Stimulated activated naive CD8-positive, alpha-beta T cell treated with anti-CD3 and anti-CD28 coated beads, Interleukin-15, Interleukin-2, amounts not matched to agents 100 U/mL and 50 U/mL, for 24 hours (primary cell): ENCODE measurements at places on chromosomes 7 and 10.

- no peak for DNase-seq
These were observed 60.8 kb upstream of the SORCS3 start for GRCh38 chr10:104580321-104580720.

DNA sequence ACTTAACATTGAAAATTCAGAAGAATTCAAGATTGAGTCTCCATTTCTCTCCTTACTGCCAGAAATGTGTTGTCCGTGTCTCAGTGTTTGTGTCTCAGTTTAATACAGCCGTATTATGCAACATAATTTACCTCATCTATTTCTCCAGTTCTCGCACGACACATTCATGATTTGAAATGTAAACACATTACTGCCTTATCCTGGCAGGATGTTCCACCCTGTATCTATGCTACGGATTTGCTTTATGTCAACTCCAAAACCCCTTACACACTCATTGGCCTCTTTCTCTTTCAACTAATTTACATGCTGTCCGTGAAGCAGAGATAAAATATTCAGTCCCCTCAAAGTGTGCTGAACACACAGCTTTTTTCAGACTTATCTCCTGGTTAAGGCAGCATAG lies 653.7 kb upstream of the SEMA3D start:
- DNase-seq = no peak

DNA sequence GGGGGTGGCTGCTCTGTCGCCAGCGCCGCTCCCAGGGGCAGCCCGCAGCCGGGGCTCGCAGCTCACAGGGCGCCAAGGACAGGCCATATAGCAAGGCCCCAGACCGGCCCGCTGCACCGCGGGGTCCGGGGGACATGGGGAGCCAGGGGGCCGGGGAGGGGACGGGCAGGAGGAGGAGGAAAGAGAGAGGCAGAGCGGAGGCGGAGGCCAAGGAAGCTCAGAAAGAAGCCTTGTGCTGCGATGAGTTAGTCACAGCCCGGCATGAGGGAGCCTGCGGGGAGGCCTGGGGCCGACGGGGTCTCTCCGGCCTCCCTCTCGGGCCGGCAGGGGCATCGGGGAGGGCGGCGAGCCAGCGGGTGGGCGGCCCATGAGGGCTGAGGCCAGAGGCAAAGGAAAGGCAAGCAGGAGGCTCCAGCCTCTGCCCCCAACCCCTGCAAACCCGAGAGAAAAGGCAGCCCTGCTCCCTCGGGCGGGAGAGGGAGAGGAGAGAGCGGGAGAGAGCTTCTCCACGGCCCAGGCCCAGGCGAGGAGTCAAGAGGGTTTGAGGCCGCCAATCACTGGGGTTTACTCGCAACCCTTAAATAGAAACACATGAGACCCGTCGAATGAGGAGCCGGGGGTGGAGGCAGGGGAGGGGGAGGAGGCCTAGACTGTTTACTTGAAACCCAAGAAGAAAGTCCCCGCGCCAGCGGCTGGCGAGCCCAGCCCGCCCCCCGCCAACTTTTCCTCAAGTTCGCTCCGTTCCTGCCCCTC lies 167.9 kb downstream of the NEURL1 start:
- DNase-seq = peak; percentile 31

DNA sequence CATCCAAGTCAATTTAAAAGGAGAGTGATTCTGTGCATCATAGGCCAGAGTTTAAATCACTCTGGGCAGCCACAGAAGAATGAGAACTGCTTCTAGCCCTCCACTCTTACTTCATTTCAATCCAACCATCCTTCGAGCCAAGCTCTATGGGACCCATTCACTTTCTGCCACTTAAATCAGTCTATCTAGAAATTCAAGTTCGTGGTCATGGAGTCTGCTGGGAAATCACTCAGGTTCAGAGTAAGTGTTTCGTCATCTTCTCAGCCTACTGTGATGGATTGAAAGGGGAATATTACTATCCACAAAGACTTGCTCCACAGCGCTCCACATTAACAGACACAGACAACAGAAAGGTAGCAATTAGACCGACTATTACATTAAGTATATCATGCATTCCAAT lies 4.6 kb downstream of the DCLRE1C start:
- no peak for DNase-seq

GRCh38 chr7:43764039-43764761 lies 5.7 kb downstream of the BLVRA start:
- peak; percentile 62 for DNase-seq

- DNase-seq = peak; percentile 53
These were observed at the start of gene GJC3 for GRCh38 chr7:99928994-99929729. Gene GJC3, minus strand, starts transcription at chr7:99929620. Its CDS starts 0 bp downstream, at chr7:99929620.

DNA sequence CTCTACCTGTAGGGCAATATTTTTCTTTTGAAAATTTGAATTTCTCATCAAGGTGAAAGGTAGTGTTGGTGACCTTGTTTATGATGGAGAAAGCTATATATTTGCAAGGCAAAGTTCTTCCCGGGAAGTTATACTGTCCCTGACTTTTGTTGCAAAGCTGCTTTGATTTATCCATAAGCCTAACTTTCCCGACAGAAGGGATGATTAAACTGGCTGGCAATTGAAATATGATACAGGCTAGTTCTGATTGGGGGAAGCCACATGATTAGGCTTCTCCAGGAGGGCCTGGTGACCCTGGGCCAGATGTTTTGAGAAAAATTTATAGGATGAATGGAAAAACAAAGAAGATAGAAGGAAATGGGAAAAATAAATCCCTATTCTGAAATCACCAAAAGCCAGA lies 215.5 kb downstream of the ACTR3B start:
- no peak for DNase-seq

- DNase-seq = no peak
These were observed 179.5 kb upstream of the PLXNA4 start for GRCh38 chr7:132755538-132756483.

DNA sequence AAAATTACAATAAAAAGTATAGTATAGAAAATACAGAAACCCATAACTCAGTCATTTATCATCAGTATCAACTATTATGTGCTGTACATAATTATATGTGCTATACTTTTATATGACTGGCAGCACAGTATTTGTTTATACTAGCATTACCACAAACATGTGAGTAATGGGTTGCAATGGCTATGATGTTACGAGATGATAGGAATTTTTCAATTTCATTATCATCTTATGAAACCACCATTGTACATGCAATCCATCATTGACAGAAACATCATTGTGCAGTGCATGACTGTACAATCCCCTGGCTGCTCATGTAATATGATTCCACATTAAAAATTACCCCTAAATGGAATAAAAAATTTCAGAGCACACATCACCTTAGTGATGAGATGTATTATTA lies 55.7 kb upstream of the TMEM229A start:
- DNase-seq = no peak

DNA sequence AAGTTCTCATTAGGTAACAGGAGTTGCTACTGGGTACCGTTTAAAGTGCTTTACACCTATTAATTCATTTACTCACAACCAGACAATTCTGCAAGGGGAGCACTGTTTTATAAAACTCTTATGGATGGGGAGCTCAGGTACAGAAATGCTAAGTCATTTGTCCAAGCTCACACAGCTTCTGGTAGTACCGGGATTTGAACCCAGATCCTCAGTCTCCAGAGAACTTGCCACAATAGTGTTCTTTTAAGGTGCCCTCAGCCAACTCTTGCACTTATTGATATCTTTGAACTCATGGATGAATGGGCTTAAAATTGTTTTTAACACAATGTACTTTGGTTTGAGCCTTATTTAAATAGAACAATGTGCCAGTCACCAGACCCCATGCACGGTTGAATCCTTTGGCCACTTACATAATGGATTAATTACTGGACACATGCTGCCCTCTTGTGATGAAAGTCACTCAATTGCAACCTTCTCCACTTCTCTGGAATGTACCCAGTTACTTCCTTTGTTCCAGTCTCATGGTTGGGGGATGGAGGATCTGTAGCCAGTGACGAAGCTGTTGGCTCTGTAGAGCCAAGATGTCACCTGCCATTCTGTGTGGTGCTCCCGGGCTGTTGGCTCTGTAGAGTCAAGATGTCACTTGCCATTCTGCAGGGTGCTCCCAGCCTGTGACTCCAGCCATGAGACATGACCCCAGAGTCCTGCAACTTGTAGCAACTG lies 65.6 kb downstream of the NOD1 start:
- no peak for DNase-seq

GRCh38 chr10:44965104-44965503 lies 5.5 kb downstream of the RASSF4 start:
- DNase-seq = no peak

DNA sequence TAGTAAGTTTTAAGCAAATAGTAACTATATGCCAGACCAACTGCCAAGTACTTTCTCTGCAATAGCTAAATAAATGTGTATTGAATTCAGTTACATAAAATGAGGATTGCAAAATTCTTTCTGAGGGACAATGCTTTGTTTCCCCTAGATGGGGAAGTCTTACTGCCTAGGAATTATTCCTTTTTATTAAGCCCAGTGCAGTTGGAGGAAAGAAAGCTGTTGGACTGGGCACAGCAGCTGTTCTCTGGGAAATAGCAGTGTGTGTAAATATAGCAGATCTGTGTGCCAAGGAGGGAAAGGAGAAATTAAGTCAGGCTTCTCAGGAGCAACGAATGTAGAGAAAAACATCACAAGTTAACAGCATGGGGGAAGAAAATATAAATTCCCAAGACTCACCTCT lies 77.1 kb downstream of the SEC23IP start:
- DNase-seq = no peak

DNA sequence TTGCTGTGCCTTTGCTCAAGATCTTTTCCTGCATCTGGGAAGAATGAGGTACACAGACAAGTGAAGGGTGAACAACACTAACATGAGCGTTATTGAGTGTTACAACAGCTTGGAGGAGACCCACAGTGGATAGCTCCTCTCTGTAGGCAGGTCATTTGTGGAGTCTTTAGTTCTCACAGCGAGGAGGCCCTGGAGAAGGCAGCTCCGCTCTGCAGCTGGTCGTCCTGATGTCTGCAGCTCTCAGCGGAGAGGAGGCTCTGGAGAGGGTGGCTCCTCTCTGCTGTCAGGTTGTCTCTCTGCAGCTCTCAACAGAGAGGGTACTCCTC lies 7.0 kb upstream of the DYNC2I1 start:
- no peak for DNase-seq

DNA sequence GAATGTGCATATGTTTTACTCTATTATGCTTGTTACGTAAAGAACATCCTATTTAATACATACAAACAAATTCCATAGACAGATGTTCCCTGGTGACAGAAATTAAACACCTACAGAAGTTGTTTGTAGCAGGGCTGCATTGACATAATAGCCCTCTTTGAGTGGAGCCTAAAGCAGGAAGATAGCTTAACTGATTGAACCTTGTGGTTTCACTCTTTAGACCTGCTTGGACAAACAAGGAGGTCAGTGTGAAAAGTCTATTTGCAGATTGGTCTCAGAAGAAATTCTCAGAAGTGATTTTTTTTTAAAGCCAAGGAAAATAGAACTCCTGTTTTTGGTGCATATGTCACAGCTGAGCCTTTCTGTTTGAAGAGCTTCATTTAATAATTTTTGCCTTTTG lies 121.3 kb downstream of the PPP1R9A start:
- no peak for DNase-seq

- no peak for DNase-seq
These were observed 12.1 kb downstream of the ASB13 start for GRCh38 chr10:5654218-5654755.

- no peak for DNase-seq
These were observed 497.4 kb downstream of the GRM8 start for GRCh38 chr7:126755381-126755780.

DNA sequence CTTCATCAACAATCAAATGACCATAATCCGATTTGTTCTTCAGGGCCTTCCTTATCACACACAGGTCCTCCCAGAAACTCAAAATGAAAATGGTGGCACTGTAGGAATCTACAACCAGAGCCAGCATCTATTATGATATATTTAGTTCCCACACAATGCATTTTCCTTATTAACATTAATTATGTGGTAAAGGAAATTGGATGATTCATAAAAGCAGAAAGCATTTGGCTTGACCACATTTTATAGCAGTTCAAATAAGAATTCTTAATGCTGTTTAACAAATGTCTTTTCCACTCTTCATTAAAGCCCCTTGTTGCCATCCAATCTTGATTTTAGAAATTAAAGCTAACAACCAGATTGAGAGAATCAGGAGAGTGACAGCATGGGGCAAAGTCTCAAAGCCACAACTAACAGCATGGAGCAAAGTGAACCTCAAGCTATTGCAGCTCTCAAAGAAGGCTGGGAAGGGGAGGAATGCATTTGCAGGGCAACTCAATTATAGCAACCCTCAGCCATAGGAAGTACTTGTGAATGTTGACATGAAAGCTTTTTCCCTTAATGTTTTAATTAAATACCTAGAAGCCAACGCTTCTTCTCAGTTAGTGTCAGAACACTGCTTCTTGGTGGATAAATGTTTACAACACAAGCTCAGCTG lies 549.1 kb downstream of the NXPH1 start:
- no peak for DNase-seq

GRCh38 chr7:44131173-44132029 lies 8.1 kb upstream of the POLD2 start:
- no peak for DNase-seq
